NCI-H345 (cell line): ENCODE measurements at places on chromosomes 6 and 20.

GRCh38 chr20:34872622-34873224 is at the start of gene GGT7:
TSS of gene GGT7 (minus strand) at chr20:34872856. CDS start at chr20:34872815, 41 bp downstream.
- peak; percentile 91 for DNase-seq

DNA sequence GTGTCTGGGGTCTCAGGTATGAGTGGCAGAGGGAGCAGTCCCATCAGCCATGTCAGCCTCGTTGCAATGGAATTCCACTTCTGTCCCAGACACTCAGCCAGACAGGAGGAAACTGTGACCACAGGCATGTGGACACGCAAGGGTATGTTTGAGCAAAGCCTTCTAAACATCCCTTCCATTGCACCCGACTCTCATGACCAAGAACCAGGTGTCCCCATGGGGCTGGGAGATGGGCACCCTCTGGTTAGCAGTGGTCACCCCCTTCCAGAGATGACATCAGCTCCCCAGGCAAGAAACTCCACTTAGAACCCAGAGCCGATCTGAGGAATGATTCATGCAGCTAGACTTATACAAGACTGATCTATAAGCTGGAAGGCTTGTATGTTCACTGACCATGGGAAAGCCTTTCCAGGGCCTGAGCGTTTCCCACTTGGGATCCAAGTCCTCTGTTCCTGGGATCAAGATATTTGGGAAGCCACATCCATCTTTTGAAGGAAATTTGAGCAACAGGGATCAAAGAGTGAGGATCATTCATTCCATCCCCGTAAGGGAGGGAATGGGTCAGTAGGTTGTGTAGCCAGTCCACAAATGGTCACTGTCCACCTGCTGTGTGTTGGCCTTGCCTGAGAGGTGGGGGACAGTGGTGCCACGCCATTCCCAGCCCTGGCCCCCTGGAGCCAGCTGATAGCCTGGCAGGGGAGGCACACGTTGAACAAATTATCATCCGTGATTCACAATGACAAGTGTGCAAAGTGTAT is 3.9 kb upstream of the MRGBP start:
- DNase-seq: no peak

DNA sequence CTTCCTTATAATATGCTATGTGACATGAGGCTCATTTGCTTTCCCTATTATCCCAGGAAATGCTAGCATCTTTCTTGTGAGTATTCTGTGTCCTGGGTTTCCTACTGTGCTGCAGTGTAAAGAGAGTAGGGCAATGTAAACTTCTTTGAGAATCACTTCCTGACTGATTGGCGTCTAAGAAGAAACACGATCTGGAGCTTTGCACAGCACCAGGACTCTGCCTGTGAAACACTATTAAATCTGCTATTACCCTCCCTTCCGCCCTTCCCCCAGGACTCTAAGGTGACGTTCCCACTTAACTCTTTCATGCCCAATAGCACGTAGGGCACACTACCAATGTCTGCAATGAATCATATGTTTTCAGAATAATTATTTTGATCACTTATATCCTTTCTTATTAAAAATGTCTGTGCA is 607.3 kb upstream of the CITED2 start:
- peak; percentile 24 for DNase-seq

- no peak for DNase-seq
Measured at GRCh38 chr6:149782337-149782736, 32.8 kb downstream of the PCMT1 start.

- DNase-seq: no peak
Measured at GRCh38 chr6:103983011-103983410, 876.7 kb downstream of the HACE1 start.

- DNase-seq: no peak
Measured at GRCh38 chr6:45488269-45488668, 110.5 kb upstream of the SUPT3H start.

GRCh38 chr20:22389836-22390542 is 194.4 kb downstream of the FOXA2 start:
- DNase-seq: peak; percentile 81

DNA sequence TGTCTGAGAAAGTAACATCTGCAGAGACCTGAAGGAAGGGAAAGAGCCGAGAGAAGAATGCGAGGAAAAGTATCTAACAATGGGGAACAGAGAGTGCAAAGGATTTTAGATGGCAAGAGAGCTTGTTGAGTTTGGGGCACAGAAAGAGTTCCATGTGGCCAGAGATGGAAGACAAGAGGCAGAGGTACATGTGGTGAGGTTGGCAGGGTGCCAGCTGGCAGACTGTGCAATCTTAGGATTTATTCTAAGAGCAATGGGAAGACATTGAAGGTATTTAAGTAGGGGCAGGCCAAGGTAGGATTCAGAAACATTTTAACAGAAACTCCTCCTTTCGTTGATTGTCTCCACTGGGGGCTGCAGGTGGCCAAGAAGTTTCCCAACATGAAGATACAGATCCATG is 20.4 kb upstream of the LBP start:
- DNase-seq: no peak

- no peak for DNase-seq
Measured at GRCh38 chr6:163756079-163756478, 341.6 kb downstream of the QKI start.

GRCh38 chr6:122798099-122798641 is 9.1 kb downstream of the SMPDL3A start:
- peak; percentile 27 for DNase-seq

DNA sequence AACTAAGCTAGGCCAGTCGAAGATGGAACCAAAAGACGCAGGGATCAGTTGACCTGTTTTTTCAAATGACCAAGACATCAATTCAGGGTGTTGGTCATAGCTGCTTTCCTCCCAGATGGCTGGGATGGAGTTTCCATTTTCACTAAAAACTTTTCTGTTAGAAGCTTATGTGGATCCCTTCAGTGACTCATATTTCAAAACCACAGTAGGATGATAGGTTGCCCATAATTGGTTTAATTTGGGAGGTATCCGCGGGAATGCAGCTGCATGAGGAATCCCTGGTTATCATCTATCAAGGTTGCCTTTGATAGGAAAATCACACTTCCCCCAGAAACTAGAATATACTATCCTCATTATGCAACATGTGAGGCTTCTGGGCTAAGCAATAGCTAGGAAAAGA is 150.9 kb upstream of the MLIP start:
- no peak for DNase-seq

DNA sequence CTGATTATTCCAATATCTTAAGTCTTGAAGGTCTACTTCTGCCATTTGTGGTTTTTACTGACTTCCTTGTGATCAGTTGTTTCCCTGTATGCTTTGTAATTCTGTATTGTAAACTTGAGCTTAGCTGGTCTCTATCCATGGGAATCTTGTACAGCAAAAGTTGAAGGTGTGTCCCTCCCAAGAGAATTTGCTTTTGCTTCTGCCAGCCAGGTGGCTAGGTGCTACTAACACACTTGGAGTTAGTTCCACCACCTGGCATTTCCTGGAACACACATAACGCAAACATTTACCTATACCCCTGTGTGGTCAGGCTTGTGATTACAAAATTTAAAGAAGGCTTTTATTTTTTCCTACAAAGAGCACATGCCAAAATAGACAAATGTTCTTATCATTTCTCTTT is 141.2 kb downstream of the GRM4 start:
- no peak for DNase-seq

- DNase-seq: no peak
Measured at GRCh38 chr6:129608886-129609537, 101.0 kb downstream of the ARHGAP18 start.

DNA sequence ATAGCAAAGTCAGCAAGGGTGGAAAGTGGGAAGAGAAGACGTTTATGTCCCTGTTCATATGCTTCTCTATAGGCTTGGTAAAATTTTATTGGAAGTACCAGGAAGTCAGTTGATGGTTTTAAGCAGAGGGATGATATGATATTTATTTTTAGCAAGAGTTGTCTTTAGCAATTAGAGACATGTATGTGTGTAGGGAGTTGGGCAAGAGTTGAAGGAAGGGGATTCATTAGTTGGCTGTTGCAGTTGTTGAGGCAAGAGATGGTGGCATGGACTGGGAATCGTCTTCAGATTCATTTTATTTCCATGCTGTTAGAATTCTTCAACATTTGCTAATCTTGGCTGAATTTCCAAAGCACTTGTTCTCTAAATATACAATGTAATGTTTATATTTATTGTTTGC is 85.6 kb downstream of the QKI start:
- no peak for DNase-seq

DNA sequence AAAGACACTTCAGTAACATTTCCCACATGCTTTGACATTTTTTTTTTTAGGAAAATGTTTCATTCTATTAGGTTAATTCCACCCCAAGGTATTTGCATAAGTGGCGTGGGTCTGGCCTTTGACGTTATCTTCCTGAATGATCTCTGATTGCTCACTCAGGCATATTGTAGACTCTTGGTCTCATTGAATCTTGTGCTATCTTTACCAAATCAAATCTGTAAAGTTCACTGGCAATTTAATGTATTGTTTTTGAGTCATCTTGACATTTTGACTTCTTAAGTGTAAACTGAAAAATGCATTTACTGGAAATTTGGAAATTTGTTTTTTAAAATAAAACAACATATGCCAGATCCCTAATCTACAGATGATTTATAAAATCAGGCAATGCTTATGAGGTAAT is 16.0 kb upstream of the VIP start:
- no peak for DNase-seq

DNA sequence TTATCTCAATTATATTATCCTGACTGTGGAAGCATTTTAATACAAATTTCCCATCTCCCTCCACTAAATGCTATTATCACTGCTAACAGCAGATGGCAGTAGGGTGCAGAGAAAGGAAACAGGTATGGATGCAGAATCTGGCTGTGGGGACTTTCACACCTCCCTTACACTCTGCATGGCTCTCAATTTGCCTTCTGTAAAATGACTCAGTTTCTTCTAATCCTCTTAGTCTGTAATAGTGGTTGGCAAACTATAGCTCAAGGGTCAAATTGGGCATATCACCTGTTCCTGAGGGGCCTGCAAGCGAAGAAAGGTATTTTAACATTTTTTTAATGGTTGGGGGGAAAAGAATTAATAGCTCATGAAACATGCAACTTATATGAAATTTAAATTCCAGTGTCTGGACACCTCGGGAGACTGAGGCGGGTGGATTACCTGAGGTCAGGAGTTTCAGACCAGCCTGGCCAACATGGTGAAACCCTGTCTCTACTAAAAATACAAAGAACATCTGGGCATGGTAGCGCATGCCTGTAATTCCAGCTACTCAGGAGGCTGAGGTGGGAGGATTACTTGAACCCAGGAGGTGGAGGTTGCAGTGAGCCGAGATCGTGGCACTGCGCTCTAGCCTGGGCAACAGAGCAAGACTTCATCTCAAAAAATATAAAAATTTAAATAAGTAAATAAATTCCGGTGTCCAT is 83.5 kb downstream of the ZMYND8 start:
- DNase-seq: peak; percentile 79

GRCh38 chr6:24010133-24010532 is 115.9 kb upstream of the NRSN1 start:
- no peak for DNase-seq

DNA sequence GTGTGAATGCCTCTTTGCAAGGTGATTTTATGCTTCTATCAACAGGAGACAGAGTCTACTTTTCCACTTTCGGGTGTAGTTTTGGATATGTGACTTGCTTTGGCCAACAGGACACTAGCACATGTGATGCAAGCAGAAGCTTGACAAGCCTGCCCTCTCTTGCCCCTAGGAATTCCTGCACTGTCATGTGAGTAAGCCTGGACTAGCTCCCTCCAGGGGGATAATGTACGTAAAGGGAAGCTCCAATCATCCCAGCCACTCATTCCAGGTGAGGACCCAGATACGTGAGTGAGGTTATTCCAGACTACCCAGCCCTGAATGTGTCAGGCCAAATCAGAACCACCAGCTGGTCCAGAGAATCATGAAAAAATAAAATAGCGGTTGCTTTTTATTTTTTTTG is 33.3 kb downstream of the BEND3 start:
- DNase-seq: no peak

DNA sequence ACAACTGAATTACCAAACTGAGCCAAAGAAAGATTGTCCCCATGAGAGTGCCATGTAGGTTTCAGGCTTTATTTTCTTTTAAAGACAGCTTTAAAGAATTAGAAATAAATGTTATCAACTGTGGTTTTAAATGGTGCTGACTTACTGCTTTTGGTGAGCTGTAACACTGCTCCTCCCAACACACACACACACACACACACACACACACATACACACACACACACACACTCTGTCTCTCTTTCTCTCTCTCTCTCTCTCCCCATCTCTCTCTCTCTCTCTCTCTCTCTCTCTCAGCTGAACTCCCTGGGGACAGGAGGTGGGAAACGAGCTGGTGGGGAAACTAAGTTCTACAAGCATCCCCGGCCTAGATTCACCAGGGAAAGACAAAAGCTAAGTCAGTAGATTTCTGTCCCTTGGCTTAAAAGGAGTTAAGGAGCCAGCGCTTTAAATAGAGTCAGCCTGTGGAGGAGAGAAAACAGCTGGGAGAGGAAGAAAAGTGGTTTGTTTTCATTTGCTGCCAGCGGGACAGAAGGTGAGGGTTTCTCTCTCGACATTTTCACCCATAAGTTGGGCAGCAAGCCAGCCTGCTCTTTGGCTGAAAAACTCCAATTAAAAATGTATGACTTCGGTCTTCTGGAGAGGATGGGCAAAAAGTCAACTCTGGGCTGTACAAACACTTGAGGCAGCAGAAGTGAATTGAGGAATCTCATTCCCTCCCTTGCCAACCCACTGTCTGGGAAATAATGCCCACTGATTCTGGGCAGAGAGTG is 27.4 kb downstream of the CBLN4 start:
- DNase-seq: no peak

- no peak for DNase-seq
Measured at GRCh38 chr6:138205437-138206094, 12.7 kb downstream of the PBOV1 start.

DNA sequence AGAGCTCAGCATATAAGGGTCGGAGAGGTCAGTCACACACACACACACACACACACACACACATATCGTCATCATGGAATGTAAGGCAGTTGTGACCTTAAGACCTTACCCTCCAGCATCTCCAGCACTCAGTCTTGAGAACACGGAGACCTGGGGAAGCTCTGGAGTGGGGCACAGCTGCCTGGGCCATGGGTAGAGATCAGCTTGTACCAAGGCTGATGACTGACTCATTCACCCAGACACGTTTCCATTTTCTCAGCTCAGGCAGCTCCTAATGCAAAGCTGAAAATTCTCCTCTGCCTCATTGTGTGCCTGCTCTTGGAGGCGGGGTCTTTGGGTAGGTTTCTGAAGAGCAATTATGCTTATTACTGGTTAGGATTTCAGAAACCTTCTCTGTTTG is 38.3 kb upstream of the PDYN start:
- no peak for DNase-seq

GRCh38 chr20:46682063-46682821 is 7.0 kb downstream of the TP53RK start:
- DNase-seq: no peak

DNA sequence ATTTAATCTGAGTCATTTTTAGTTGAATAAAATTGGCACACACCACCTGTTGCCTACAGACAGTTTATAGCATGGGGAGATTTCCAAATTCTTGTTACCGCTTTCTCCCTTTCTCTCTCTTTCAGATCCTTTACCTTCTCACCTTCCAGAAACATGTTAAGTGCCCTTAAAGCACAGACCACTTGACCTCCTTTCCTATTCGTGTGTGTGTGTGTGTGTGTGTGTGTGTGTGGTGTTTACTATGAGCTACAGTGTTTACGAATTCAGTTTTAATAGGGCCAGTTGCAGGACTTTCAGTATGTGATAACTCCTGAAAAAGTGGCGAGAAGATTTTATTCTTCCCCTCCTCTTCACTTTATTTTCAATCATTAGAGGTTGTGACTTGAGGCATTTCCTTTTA is 258.1 kb downstream of the BMP2 start:
- no peak for DNase-seq

GRCh38 chr6:158174514-158174913 is 6.4 kb downstream of the GTF2H5 start:
- no peak for DNase-seq

- no peak for DNase-seq
Measured at GRCh38 chr6:56793938-56794337, 151.2 kb upstream of the DST start.

GRCh38 chr6:27517928-27518787 is 45.3 kb upstream of the ZNF184 start:
- DNase-seq: peak; percentile 44
